ENCODE measurements at places on chromosomes 4 and X.
A peak's percentile ranks its signal among the peaks of the same experiment; 100 is the strongest.

GRCh38 chrX:47745416-47745815, 86.4 kb upstream of the UXT start:
- DNase-seq = no peak

DNA sequence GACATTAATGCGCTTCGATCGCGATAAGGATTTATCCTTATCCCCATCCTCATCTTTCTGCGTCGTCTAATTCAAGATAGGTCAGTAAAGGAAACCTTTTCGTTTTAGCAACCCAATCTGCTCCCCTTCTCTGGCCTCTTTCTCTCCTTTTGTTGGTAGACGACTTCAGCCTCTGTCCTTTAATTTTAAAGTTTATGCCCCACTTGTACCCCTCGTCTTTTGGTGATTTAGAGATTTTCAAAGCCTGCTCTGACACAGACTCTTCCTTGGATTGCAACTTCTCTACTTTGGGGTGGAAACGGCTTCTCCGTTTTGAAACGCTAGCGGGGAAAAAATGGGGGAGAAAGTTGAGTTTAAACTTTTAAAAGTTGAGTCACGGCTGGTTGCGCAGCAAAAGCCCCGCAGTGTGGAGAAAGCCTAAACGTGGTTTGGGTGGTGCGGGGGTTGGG, 528 bp upstream of the FGF2 start:
- DNase-seq = no peak

- DNase-seq = no peak
These were observed 56.7 kb upstream of the RASSF6 start for GRCh38 chr4:73676861-73677323.

GRCh38 chr4:163744861-163745260, 250.4 kb downstream of the TMA16 start:
- no peak for DNase-seq

GRCh38 chrX:120207009-120207605, 43.5 kb upstream of the ZBTB33 start:
- no peak for DNase-seq

- DNase-seq = no peak
These were observed 7.8 kb upstream of the ZNF718 start for GRCh38 chr4:116499-116898.

- DNase-seq = no peak
These were observed 17.1 kb downstream of the DDX3X start for GRCh38 chrX:41350976-41351569.

DNA sequence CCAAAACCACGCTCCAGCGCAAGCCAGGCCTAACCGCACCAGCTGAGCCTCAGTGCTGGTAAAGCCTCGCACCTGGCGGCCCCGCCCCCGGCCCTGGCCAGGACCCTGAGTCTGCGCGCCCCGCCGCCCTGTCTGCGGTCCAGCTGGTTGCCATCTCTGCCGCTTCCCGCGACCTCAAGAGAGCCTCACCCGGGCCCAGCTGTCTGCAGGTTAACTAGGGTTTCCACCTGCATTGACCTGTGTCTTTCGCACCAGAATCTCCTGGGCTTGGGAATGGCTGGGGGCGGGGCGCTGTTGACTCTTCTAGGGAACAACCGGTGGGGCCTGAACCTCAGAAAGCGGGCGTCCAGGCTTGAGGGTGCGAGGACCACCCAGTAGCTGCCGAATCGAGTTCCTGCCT, 207.7 kb upstream of the PRPS2 start:
- DNase-seq = no peak

DNA sequence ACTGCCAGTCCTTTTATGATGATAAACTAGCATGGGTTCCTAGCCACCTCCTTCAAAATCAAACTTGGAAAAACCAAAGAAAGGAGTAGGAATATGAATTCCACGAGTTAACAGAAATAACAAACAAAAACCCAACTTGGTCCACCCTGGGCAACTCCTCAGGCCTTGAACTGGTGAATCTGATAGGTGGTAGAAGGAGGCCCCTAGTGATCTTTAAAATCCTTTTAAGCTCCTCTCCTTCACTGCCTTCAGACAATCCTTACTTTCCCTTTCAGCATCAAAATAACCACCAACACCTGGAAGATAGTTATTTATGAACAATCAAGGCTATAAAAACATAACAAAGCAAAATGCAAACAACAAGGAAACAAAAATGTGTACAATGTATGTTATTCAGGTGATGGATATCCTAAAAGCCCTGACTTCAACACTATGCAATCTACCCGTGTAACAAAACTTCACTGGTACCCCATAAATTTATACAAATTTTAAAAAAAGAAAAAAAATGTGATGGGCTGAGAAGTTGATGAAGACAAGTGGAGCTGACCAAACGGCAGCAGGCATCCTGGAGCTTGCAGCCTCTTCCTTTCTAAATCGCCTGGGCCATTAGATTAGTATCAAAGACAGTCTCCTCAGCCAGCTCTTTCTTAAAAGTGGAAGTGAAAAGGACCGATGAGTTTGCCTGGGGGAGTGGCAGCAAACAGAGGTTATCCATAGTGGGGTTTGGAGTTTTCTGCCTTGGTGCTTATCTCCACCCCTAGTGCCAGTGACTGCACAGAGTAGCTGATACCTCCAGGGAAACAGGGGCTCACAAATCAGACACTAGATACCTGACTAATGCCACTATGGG, 179.6 kb downstream of the TMA16 start:
- DNase-seq = no peak

DNA sequence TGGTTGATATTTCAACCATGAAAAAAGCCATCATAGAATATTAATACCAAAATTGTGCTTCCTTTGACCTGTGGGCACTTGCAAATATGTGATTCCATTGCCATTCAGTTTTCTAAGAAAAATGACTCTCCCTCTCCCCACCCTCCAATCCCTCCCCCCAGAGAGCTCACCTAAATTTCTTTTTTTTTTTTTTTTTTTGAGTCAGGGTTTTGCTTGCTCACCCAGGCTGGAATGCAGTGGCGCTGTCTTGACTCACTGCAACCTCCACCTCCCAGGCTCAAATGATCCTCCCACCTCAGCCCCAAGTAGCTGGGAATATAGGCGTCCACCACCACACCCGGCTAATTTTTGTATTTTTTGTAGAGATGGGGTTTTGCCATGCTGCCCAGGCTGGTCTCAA, 47.0 kb downstream of the SNX25 start:
- DNase-seq = no peak

- no peak for DNase-seq
These were observed 127.5 kb upstream of the ANXA10 start for GRCh38 chr4:167964766-167965373.

DNA sequence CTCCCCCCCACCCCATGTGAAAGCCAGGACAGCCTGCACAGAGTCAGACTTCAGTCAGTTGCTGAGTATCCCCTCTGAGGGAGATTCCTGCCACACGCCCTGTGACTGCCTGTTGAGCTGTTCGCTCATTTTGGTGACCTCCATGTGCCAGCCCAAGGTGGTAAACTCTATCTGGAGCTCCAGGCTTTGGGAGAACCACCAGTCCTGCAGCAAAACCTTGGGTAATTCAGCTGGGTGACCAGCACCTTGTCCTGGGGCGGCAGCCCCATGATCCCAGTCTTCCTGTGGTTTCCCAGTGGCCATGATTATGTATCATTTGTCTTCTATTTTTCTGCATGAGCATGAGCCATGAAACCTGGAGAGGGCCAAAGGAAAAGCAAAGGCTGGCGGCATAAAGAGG, 73.4 kb downstream of the NBDY start:
- DNase-seq = no peak

GRCh38 chr4:178205826-178206225, 763.6 kb upstream of the AGA start:
- DNase-seq = no peak

- no peak for DNase-seq
These were observed 109.2 kb downstream of the FHDC1 start for GRCh38 chr4:153045111-153045982.

DNA sequence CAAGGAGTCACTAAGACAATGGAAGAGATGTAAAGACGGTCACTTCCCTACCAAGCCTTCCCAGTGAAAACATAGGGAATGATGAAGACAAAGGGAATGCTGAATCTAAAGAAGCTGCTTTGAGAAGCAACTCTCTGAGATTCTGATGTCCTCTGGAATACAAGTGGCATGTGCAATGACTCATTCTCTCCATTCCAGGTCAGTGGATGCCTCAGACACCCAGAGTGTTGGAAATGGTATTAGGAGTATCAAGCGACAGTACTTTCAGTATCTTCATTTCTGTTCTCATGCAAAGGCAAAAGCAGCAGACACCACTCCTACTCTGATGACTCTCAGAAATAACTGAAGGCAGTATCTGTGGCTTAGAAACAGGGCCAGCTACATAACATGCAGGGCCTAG, 102.6 kb downstream of the FSTL5 start:
- no peak for DNase-seq

DNA sequence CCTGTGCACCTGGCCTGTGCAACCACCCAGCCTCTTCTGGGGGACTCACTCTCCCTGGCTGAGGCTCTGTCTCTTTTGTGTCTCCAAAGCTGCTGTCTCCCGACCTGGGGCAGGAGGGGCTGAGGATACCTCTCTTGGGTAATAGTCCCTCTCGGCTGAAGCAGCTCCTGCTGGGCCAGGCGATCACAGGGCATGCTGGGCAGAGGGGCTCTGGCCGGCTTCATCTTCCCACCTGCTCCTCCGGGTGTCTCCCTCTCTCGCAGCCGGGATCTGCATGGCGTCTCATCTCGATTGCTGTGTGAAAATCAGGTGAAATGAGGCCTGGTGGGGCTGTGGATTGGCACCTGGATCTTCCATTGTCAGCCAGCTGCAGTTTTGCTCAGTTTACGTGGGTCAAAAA, 53.2 kb downstream of the MGST2 start:
- DNase-seq = no peak

GRCh38 chrX:24485976-24486680, 21.0 kb downstream of the PDK3 start:
- DNase-seq = no peak

DNA sequence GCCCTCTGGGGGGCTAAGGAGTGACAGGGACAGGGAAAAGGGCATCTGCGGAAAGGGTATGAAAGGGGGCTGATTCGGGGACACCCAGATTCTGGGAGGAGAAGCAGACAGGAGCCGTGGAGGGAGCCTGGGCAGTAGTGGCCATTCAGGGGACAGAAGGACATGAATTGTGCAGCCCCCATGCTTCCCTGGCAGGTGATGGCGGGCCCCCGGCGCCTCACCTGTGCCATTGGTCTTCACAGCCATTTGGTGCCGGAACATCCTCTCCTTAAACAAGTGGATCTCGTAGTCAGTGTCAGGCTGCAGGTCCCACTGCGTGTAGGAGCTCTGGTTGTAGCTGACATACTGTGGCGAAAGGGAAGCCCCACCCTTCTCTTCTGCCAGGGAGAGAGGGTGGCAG, 21.9 kb downstream of the L1CAM start:
- no peak for DNase-seq

DNA sequence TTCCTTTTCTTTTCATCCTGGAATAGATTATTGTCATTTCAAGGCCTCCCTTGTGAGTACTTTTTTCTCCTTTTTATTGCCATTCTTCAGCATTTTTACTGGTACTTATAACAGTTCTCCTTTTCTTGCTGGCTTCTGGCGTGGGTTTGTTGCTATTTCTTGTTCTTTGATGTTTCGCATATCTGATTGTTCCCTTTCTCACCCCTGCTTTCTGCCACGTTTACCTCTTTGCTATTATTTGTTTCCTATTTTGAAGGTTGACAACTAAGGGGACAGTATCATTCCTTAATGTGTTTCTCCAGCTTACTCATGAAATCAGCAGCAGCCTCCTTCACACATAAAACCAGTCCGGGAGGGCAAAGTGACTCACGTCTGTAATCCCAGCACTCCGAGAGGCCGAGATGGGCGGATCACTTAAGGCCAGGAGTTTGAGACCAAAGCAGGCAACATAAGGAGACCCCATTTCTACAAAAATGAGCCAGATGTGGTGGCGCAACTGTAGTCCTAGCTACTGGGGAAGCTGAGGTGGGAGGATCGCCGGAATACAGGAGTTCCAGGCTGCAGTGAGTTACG, 72.6 kb downstream of the DMD start:
- no peak for DNase-seq

- no peak for DNase-seq
These were observed 142.5 kb downstream of the PPARGC1A start for GRCh38 chr4:23747281-23747735.

GRCh38 chr4:56656346-56656643, 24.8 kb downstream of the HOPX start:
- no peak for DNase-seq

DNA sequence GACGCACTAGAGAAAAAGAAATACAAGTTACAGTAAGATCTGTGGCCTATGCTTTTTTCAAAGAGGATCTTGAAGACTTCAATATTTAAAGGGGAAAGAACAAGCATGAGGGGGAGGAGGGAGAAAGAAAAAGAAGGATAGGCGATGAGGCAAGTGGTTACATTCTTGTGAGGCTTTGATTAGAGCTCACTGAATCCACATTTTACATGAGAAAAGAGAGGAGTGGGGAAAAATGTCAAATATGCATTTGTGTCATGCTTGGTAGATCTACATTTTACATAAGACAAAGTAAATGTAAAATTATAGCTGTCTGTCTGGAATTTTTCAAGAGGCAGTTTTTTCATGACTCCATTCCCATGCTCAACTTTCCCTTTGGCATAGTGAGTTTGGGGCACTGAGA, 965.9 kb downstream of the FSTL5 start:
- DNase-seq = no peak

GRCh38 chr4:103091601-103092223, 7.9 kb downstream of the BDH2 start:
- no peak for DNase-seq

GRCh38 chr4:147440442-147440841, 40.5 kb upstream of the EDNRA start:
- no peak for DNase-seq

- DNase-seq = no peak
These were observed 508.8 kb downstream of the C4orf33 start for GRCh38 chr4:129604632-129605255.

DNA sequence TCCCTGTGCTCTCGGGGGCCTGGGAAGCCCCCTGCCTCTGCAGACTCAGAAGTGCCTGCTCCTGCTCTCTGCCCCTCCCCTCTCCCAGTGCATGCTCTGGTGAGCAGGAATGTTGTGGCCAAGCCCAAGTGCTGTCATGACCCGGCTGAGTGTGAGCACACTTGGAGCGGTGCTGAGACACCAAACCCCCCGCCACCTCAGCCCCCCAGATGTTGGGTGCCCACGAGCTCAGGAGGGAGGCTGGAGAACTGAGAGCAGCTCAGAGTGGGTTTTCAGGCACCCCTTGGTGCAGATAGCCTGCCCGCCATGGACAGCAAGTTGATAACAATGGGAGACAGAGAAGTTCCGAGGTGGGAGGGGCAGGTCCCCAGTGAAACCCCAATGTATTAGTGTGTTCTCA, 477.4 kb downstream of the ACTRT1 start:
- DNase-seq = peak; percentile 32

GRCh38 chrX:68589372-68589753, 58.1 kb upstream of the STARD8 start:
- no peak for DNase-seq

DNA sequence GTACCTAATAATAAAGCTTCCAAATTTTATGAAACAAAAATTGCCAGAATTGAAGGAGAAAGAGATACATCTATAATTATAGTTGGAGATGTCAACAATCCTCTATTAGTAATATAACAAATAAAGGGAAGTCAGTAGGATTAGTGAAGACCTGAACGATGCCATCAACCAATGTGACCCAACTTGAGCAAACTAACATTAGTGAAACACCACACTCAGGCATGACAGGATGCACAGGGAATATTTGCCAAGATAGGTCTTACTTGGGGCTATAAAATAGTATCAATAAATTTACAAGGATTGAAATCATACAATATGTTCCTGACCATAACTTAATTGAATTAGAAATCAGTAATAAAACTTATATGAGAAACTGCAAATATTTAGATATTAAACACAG, 12.0 kb downstream of the SPON2 start:
- DNase-seq = no peak

GRCh38 chr4:94561249-94562024, 109.7 kb downstream of the PDLIM5 start:
- no peak for DNase-seq

- no peak for DNase-seq
These were observed 132.6 kb downstream of the AKAP4 start for GRCh38 chrX:50068285-50068563.
